ENCODE measurements at places on chromosomes 5 and 9.

- no peak for DNase-seq
Measured at GRCh38 chr9:68998812-68999211, 15.1 kb downstream of the PRKACG start.

DNA sequence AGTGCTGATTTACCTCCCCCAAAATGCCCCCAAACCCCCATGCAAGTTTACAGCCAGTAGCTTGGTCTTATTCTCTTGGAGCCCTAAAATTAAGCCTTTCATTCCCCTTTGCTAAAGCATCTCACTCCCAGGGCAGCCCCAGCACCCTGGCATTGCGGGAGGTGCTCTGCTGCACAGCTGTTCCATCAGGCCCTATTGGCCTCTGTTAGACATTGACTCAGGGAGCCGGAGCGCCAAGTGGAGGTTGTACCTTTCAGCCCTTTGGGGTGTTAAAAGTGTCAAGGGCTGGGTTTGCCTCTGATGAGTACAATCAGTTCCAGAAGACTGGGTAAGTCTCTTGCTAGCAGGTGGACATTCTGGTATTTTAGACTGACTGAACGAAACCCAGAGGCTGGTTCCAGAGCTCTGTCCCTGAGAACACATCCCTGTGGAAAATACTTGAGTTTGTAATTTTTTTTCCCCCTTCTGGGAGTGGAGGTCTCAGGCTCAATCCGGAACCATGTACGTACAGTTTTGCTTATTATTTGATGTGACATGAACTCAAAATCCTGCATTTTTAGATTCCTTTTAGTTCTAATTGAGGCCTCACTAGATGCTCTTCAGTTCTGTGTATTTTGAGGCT, 102.4 kb downstream of the UBE2R2 start:
- no peak for DNase-seq

- DNase-seq = peak; percentile 87
Measured at GRCh38 chr5:115573133-115573532, 28.6 kb upstream of the FEM1C start.

DNA sequence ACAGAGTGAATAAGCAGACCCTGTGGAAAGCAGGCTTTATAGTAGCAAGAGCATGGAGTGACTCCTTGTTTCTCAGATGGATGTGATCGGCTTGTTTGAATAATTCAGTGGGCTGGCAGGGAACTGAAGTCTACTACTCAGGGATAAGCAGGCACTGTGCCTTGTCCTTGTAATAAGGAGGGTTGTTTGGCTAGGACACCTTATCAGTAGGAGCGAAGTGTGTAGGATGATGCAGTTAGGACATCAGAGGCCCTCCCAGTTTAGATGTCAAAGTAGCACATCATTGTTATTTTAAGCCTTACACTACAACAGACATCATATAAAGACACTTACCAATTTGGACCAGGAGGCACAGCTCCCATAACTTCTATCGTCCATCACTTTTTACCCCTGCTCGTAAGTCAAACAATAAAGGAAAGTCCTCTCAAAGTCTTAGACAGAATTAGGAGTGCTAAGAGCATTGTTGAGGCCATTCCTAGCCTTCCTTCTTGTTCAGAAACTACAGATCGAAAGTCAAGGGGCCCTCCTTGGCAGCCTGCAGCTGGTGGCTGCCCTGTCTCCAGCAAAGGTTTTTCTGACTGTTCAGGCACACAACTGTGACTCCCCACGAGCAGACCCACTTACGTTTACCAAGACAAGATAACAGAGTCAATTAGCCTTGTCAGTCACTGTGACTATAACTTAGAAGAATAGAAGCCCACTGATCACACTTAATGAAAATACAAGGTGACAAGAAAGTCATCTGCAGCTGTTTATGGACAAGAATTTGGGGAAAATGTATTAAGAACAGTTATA, 218.6 kb downstream of the SNX18 start:
- no peak for DNase-seq

DNA sequence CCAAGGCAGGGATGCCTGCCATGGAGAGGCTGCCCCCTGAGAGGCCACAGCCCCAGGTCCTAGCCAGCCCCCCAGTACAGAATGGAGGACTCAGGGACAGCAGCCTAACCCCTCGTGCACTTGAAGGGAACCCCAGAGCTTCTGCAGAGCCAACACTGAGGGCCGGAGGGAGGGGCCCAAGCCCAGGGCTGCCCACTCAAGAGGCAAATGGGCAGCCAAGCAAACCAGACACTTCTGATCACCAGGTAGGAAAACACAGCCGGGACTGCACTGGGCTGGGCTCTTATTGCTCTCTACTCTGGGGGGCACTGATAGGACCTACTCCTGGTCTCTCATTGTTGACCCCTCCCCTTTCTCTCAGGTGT, 3.2 kb downstream of the RELL2 start:
- no peak for DNase-seq

DNA sequence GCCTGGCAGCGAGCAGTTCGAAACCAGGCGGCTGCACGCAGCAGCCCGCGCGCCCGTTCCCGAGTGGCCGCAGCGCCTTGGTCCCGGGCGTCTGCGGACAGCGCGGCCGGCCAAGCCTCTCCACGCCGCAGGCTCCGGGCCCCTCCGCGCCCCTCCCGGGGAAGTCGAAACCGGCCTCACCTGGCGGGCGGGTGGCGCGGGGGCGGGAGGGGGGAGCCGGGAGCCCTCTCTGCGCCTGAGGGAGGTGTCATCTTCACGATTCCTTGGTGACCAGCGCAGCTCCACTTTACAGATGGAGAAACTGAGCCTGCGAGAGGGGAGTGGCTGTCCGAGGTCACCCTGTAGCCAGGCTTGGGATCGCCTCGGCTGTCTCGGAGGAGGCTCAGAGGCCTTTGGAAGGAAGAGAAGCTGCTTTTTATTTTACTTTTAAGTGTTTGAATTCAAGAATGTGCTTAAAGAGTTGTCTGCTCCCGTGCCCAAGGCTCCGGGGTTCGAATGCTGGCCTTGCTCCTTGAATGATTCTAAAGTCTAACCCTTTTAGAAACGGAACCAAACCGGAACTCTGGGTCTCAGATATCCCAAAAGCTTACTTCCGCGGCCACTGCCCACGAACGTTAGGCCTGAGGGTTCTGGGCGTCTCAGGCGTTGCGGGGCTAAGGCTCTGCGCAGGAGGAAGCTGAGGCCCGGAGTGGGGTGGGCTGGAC, 662 bp downstream of the SUSD3 start:
- no peak for DNase-seq

DNA sequence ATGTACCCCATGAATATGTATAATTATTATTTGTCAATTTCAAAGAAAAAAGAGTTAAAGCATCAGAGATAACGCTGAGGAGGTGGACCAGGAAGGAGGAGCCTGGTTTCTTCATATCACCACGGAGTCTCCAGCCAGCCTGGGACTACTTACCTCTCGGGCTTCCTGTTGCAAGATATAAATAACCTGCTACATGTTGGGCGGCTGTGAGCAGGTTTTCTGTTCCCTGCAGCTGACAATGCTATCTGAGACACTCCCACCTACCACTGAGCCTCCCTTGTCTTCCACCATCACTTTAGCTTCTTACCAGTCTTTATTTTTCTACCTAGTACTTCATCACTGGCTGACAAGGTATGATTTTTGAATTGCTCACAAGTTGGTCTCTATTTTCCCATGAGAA, 102.7 kb upstream of the CPEB4 start:
- no peak for DNase-seq

- peak; percentile 94 for DNase-seq
Measured at GRCh38 chr5:130549884-130550561, 615.0 kb downstream of the HINT1 start.

GRCh38 chr5:72468606-72469005, 38.6 kb downstream of the ZNF366 start:
- DNase-seq = peak; percentile 74

- peak; percentile 93 for DNase-seq
Measured at GRCh38 chr5:68898951-68899471, 194.8 kb upstream of the SLC30A5 start.

DNA sequence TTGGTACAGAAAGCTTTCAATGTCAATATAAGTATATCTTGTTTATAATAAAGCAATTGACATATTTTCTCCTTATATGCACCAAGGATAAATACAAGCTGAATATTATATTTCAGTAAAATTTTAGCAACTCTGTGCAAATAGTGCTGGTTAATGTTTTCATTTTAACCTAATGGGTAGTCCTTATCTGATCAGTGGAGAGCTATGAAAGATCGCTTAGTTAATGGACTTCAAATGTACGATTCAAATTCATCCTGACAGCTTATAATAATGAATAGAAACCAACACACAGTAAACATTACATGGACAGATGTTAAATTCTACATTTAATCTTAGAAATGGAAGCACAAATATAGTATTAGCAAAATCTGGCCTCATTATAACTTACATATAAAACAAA, 1495.2 kb upstream of the C9orf72 start:
- no peak for DNase-seq

- DNase-seq = no peak
Measured at GRCh38 chr9:114266969-114267368, 55.9 kb upstream of the ORM1 start.

GRCh38 chr5:7464182-7464581, 68.2 kb downstream of the ADCY2 start:
- DNase-seq = no peak

DNA sequence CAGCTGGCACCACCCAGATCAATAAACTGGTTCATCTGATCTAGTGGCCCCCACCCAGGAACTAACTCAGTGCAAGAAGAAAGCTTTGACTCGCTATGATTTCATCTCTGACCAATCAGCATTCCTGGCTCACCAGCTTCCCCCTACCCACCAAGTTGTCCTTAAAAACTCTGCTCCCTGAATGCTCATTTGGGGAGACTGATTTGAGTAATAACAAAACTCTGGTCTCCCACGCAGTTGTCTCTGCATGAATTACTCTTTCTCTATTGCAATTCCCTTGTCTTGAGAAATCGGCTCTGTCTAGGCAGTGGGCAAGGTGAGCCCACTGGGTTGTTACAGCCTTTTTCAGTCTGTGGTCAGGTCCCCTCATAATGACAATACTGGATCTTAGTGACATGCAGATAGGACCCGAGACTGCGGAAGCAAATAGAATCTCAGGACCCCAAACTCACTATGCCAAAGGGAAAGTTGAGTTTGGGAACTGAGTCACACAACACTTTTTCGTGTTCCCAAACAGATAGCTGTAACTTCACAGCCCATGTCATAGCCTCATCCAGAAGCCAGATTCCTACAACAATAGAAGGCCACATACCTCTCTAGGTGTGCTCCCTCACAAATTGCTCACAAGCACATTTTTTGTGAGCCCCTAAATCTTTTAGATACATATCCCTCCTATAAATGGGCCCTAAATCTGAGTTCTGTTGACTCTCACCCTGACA, 175.2 kb upstream of the RAI14 start:
- no peak for DNase-seq

DNA sequence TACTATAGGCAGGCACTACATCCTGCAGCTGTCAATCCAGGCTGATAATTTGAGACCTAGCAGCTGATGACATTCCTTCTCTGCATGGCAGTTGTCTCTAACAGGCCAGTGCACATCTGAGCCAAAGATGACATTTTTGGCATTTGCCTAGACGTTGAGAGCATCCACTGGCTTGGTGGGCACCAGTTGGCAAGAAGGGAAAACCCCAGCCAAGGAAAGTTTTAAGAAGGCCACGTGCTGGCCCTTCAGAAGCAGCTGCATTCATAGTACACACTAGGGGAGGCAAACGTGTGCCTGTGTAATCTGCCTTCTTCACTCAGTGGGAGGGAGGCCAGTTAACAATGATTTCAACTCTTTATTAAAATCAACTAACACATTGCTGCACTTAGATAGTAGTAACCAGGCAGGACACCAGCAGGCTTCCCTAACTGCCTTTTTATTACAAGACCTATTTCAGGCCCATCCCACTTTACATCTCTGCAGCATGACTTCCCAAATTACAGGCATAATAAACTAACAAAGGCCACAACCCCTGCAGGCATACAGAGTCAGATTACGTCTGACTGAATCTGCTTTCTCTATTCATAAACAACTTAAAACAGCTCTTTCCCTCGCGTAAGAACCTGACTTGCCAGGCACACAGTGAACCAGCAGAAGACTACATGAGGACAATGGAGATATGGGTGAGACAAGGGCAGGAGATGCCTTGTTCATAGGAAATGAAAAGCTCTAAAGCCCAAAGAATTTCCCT, 576.3 kb downstream of the PDE4D start:
- DNase-seq = peak; percentile 53

GRCh38 chr5:9212605-9213004, 333.3 kb downstream of the SEMA5A start:
- no peak for DNase-seq

DNA sequence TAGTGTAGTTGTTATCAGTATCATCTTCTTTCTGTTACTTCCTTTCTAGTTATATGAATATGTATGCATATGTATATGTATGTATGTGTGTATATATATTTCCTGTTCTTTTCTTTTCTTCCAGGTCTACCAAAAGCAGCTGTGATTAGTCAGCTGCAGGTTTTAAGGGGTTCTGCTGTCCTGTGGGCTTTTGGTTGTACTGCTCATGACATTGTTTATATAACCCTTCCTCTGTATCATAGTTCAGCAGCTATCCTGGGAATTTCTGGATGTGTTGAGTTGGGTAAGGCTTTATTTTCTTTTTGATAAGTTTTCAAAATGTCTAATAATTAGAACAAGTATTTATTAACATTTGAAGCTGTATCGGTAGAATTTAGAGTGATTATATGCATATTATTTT, 23.2 kb downstream of the SLC27A6 start:
- no peak for DNase-seq

DNA sequence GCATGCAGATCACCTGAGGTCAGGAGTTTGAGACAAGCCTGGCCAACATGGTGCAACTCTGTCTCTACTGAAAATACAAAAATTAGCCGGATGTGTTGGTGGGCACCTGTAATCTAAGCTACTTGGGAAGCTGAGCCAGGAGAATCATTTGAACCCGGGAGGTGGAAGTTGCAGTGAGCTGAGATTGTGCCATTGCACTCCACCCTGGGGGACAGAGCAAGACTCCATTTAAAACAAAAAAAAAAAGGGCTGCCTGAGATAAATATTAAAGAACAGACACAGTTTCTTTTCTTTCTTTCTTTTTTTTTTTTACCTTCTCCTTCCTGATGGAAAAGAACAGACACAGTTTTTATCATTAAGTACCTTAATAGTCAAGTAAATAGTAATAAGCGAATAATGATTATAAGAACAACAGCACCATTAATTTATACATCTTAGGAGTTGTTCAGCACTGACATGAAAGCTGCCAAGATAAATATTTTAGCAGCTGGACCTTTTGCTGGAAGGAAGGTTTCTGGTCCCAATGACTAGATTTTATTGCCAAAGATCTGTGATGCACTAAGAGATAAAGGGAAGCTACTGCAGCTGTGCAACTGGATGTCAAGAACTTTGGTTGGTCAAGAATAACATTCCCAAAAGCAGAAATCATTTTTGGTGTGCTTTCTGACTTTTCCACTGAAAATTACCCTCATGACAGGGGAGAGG, 7.0 kb downstream of the CENPP start:
- DNase-seq = peak; percentile 56

- no peak for DNase-seq
Measured at GRCh38 chr9:34271265-34272006, 57.6 kb downstream of the KIF24 start.
